Activated naive CD4-positive, alpha-beta T cell treated with anti-CD3 and anti-CD28 coated beads, Interleukin-2, amount 50 U/mL, for 72 hours (primary cell): ENCODE measurements at places on chromosomes 5 and 9.

DNA sequence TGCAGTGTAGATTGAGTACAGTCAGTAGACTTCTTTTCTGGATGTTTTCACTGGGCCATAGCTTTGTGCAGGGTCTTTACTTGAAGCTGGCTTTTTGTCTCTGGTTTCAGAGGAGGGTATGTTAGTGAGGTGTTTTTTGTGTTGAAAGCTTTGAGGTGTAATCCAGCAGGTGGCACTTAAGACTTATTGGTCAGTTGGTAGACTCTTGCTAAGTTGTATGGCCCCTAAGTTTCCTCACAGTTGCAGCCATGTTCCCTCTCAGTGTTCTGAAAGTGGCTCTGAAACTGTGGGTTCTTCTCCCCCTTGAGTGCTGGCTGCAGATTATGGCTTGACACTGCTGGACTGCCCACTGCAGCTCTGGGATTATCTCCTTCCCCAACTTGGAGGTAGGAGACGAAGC lies 55.7 kb upstream of the SLC44A1 start:
- DNase-seq: no peak

- DNase-seq: no peak
These were observed 71.3 kb downstream of the SH3TC2 start for GRCh38 chr5:148991566-148991965.

DNA sequence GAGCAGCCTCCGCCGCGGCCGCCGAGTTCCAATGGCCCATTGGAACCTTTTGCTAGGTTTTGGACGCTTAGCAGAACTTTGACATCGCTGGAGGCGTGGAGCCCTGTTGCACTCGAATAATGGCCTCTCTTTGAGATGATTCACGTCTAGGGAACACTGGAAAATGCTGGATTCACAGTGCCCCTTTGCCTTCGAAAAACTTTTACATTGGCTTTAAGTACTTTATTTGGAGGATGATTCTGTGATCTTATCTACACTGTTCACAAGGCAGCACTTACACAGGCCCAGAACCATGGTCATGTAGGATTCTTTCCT lies 536 bp upstream of the PPIC start:
- no peak for DNase-seq

DNA sequence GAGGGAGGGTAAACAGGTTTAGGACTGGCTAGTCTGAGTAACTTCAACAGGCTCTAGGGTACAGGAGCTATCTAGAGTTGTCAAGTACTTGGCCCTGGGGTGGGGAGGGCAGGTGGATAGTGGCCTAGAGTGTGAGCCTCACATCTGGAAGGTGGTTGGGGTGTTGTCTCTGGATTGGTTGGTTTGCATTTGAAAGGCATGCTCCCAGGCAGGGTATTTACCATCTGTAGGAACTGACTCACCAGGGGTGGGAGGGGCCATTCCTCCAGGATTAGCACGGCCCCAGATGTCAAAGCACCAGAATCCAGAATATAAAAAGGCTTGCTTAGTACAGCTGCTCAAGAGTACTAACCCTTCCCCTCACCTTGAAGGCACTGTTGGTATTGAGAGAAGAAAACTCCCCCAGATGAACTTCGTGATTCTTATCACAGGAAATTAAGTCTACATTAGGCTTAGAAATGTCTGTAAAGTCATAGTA lies 193.3 kb downstream of the NTRK2 start:
- DNase-seq: no peak

DNA sequence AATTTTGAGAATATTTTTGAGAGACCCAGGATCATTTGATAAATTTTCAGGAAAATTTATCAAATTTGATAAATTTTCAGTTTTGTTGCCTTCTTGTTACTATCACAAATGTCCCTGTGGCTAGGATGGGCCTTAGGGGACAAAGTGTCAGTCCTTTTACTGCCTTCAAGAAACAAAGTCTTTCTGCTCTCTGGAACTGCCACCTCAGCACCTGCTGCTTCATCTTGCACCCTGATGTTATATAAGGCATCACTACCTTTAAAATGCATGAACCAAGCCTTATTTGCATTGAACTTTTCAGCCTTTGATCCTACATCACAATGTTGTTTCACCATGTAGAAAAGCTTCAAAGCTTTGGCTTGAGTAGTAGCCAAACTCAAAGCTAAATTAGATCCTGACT lies 123.0 kb upstream of the CNTLN start:
- no peak for DNase-seq

GRCh38 chr5:142669477-142669876 lies 16.4 kb downstream of the FGF1 start:
- no peak for DNase-seq

GRCh38 chr5:55218967-55219366 lies 8.1 kb downstream of the MCIDAS start:
- no peak for DNase-seq

GRCh38 chr5:37552161-37552560 lies 173.0 kb downstream of the WDR70 start:
- DNase-seq: no peak

GRCh38 chr9:87708986-87709728 lies 16.8 kb upstream of the CTSL start:
- no peak for DNase-seq

GRCh38 chr5:161687316-161687715 lies 1.8 kb downstream of the GABRA6 start:
- no peak for DNase-seq

GRCh38 chr5:9297134-9297533 lies 248.7 kb downstream of the SEMA5A start:
- DNase-seq: no peak

GRCh38 chr5:141516672-141517025 lies 27.8 kb downstream of the PCDHGC5 start:
- DNase-seq: no peak

DNA sequence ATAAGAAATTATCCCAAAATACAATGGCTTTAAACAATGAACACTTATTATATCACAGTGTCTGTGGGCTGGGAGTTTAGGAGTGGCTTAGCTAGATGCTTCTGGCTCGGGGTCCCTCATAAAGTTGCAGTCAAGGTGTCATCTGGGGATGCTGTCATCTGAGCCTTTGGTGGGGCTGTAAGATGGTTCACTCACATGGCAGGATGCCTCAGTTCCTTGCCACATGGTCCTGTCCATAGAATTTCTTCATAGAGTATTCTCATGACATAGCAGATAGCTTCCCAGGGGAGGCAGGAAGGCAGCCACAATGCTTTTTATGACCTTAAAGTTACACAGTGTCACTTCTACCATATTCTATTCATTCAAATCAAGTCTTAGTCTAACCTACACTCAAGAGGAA lies 51.2 kb upstream of the HMHB1 start:
- DNase-seq: no peak

- DNase-seq: peak; percentile 97
These were observed at the start of the genes LRSAM1 and RPL12 for GRCh38 chr9:127450830-127451607. Gene LRSAM1 (plus strand): TSS chr9:127451510. CDS start chr9:127454528, 3,018 bp downstream. Gene RPL12 (minus strand): TSS chr9:127451406. CDS start chr9:127451317, 89 bp downstream.

DNA sequence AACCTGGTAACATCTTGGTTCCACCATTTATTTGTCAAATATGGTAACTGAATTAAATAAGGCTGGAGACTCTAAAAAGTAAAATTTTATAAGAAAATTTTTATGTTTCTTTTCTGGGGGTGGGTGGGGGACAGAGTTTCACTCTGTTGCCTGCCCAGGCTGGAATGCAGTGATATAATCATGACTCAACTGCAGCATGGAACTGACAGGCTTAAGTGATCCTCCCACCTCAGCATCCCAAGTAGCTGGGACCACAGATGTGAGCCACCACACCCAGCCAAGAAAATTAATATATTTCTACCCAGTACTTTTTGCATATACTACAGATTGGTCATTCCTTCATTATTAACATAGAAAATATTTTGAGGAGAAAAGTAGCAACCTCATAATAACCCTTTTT lies 216.9 kb downstream of the DEPDC1B start:
- no peak for DNase-seq

GRCh38 chr9:89993678-89994630 lies 389.1 kb downstream of the GADD45G start:
- no peak for DNase-seq

GRCh38 chr9:127174386-127175318 lies 52.2 kb upstream of the ANGPTL2 start:
- peak; percentile 47 for DNase-seq

DNA sequence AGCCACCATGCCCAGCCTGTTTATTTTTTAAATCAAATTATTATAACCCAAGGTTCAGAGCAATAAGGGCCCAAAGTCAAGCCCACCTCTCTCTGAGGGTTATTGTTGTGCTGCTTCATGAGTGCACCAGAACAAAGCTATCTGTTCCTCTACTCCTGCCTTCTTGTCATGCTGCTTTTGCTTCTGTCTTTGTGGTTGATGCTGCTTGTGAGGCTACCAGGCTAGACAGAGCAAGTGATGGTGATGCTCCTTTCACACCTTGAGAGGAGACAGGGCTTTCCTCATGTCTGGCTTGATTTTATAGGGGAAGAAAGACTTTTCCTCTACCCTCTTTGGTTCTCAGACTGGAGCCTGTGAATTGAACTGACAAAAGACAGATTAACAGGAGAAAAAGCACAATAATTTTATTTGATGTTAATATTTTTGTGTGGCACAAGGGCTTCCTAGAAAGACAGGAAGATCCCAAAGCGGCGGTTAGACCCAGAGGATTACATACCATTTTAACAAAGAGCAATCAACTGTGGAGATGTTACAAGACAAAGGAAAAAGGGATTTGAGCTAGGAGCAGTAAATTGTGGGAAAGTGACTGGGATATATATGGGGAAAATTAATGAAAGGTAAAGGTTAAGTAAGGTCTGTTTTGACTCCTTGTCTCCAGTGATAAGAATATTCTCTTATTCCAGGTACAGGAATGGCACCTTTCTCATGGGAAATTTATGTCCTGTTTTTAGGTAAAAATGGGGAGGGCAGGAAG lies 4.4 kb upstream of the CD180 start:
- DNase-seq: no peak

DNA sequence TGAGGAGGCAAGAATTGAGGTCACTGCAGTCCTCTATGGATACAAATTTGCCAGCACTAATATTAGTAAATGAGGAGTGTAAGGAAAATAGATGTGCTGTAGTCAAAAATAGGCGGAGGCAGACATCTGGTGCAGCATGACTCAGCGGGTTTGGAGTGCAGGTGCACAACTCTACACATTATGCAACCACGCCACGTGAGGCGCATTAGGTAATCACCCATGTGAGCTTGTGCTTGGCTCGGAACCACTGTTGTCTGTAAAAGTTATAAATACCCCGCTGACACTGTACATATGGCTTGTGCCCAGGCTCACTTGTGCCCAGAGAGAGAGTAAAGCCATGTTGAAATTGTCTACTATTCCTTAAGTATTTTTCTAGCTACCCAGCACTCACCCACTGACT lies 623.5 kb upstream of the NUDT12 start:
- no peak for DNase-seq

- DNase-seq: no peak
These were observed 46.3 kb upstream of the BOD1 start for GRCh38 chr5:173662581-173663351.

- no peak for DNase-seq
These were observed 22.0 kb upstream of the KCNIP1 start for GRCh38 chr5:170481849-170482248.

DNA sequence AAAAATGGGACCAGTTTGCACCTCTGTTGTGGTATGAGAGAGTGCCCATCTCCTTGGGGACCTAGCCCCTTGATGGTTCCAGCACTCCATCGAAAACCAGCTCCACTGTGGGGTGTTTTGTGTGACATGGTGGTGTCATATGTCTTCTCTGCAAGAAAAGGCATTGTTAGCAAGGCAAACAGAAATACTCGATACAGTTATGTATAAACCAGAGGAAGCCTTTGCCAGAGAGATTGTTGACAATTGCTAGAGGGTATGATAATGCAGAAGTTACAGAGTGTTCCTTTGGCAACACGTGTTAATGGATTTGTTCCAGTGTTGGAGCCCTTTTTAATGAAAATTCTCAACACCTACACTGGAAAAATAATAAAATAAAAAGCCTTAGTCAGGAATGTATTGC lies 270.4 kb upstream of the DMRT1 start:
- DNase-seq: no peak

DNA sequence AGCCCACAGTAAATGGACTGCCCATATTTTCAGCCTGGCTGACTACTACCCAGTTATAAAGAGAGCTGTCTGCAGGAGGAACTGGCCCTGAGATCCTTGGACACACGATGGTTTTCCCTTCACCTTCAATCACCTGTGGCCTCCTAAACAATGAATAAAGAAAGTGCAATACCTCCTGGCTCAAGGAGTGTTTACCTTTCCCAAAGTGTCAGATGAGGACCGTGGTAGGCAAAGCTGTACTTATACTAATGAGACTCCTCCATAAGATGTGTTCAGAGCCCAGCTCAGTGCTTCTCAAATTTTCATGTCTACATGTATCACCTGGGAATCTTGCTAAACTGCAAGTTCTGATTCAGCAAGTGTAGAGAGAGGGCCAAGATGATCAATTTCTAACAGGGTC lies 284.5 kb upstream of the VLDLR start:
- no peak for DNase-seq

- DNase-seq: no peak
These were observed 91.7 kb downstream of the CD180 start for GRCh38 chr5:67104859-67105258.

DNA sequence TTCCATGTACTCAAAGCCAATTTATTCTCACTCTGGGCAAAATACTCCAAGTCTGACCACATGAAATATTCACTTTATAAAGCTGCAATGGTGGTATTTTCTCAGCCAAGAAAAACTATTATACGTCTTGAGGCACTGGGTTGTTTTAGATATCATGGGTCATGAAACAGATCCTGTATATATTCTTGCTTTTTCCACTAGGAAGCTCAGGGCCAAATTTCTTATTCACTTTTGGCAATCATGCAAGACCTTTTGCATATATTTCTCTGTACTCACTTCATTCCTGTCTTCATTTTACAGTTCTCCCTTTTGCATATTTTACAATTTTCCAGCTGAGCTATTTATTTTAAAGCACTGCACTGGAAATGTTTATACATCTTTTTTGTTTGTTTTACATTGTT lies 49.8 kb downstream of the GABBR2 start:
- DNase-seq: no peak

GRCh38 chr9:128245421-128246151 lies 30.2 kb downstream of the GOLGA2 start:
- DNase-seq: no peak

DNA sequence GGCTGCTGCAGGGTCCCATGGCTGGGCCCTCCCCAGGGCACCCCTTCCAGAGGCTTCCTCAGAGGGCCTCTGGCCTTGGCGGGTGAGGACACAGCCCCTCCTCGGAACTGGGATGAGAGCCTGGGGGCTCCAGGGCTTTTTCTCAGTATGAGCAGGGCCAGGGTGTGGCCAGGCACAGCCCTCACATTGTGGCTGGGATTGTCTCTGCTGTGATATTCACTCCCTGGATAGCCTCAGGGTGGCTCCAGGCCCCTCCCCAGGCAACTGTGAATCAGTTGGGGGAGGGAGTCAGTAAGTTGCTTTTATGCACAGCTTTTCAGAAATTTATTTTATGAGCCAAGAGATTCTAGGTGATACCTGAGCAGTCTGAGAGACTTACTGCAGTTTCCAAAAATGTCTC lies 135.7 kb downstream of the CACNA1B start:
- no peak for DNase-seq

DNA sequence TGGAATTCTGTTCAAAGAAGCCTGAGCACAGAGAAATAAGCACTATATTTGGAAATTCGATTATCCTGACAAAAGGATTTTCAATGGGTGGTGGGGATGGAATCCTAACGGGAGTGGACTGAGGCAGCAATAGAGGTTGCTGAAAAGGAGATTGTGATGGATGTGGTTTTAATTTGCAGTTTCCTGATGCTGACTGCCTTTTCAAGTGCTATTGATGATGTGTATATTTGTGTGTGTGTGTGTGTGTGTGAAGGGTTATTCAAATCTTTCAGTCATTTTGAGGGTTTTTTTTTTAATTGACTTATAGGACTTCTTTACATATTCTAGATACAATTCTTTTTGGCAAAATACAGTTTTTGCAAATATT lies 614.5 kb downstream of the HINT1 start:
- no peak for DNase-seq

- DNase-seq: no peak
These were observed 738.2 kb downstream of the SEMA5A start for GRCh38 chr5:8807636-8808035.
